ENCODE measurements at places on chromosomes 1 and 21.

DNA sequence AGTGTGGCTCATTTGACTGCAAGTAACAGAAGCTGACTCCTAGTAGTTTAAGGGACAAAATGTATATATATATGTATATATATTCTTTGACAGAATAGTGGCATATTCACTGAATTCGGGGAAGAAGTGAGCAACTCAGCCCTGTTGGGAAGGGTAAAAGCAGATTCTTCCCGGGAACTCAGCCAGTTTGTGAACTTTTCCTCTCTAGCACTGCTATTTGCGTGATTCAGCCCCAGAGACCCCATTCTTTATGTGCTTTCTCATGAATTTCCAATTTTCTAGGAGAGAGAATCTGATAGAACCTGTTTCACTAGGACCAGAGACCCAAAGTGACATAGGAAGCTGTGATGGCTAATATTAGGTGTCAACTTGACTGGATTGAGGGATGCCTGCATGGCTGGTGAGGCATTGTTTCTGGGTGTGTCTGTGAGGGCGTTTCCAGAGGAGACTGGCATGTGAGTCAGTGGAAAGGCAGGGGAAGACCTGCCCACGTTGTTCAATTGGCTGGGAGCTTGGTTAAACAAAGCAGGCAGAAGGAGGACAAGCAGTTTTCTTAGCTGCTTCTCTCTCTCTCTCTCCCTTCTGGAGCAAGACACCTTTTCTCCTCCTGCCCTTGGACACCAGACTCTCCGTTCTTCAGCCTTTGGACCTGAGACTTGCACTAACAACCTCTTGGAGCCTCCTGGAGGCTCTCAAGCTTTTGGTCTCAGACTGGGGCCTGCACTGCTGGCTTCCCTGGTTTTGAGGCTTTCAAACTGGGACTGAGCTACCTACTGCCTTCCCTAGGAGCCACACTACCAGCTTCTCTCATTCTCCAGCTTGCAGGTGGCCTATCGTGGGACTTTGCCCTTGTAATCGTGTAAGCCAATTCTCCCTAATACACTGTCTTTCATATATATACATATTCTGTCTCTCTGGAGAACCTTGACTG lies 93.4 kb upstream of the KCNK1 start:
- no peak for DNase-seq

GRCh38 chr1:114338191-114338890 lies 172.7 kb downstream of the TRIM33 start:
- no peak for DNase-seq

- no peak for DNase-seq
Measured at GRCh38 chr21:42159560-42160110, 59.3 kb upstream of the ABCG1 start.

DNA sequence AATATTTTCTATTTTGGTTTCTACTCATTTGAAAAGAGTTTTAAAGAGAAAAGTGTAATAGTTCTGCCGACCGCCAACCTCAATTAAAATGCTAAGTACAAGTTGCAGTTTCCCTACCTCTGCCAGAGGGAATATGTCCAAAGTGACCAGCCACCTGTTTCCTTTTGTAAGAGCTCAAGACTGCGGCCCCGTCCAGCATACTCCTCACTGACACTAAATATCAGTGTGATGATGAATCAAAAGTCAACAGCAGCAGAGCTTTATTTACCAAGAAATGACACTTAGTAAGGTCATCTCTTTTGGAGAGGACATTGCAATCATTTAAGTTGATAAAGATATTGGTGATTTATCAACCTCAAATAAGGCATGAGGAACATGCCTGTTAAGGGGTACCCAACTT lies 57.4 kb upstream of the NRIP1 start:
- DNase-seq: no peak

DNA sequence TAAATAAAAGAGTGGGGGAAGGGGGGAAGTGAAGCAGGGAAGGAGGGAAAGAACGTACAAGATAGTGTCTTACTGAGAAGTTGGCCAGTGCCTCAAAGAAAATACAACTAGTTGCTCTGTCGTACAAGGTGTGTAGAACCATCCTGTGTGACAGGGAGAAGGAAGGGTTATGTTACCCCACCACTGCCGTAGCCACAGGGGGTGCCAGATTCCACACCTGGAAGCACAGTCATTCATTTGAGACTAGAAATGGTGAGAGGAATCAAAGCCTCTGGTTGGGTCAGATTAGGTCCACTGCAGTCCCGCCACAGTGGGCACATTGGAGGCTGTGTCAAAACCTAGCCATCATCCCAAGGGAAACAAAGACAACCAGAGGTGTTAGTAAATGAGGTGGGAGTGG lies 2.7 kb upstream of the ERI3 start:
- DNase-seq: peak; percentile 7

- no peak for DNase-seq
Measured at GRCh38 chr1:109912873-109913272, 2.2 kb downstream of the CSF1 start.

GRCh38 chr1:54273092-54273794 lies 73.3 kb downstream of the MRPL37 start:
- DNase-seq: no peak

DNA sequence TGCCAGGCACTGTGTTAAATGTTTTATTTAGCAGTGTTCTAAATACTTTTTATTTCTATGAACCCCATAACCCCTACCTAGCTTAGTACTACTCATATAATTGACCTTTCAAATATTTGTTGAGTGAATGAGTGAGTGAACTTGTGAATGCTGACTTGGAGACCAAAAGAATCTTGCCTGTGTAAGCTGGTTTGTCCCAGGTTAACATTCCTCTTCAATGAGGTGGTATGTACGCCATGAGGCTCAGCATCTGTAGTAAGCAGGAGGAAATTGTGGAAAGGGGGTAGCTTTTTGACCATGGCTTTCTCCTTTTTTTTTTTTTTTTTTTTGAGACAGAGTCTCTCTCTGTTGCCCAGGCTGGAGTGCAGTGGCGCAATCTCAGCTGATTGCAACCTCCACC lies 14.6 kb downstream of the MED18 start:
- peak; percentile 16 for DNase-seq

- DNase-seq: no peak
Measured at GRCh38 chr1:50278410-50278809, 144.8 kb downstream of the DMRTA2 start.

DNA sequence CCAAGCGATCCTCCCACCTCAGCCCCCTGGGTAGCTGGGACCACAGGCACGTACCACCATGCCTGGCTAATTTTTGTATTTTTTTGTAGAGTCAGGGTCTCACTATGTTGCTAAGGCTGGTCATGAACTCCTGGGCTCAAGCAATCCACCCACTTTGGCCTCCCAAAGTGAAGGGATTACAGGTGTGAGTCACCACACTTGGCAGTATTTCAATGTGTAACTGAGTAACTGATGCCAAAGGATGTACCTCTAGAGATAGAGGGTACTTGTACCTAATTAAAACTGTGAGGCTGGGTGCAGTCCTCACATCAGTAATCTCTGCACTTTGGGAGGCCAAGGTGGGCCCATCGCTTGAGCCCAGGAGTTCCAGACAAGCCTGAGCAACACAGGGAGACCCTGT lies 258.7 kb upstream of the DMRTA2 start:
- no peak for DNase-seq

- no peak for DNase-seq
Measured at GRCh38 chr1:11640101-11640500, 14.1 kb downstream of the FBXO2 start.

- DNase-seq: no peak
Measured at GRCh38 chr21:16932314-16932713, 580.5 kb upstream of the CXADR start.

GRCh38 chr1:21294266-21294989 lies 4.2 kb upstream of the ECE1 start:
- DNase-seq: no peak

GRCh38 chr21:45029948-45030681 lies 44.3 kb upstream of the ADARB1 start:
- no peak for DNase-seq

- DNase-seq: peak; percentile 13
Measured at GRCh38 chr1:17922833-17923232, 167.7 kb downstream of the ACTL8 start.

DNA sequence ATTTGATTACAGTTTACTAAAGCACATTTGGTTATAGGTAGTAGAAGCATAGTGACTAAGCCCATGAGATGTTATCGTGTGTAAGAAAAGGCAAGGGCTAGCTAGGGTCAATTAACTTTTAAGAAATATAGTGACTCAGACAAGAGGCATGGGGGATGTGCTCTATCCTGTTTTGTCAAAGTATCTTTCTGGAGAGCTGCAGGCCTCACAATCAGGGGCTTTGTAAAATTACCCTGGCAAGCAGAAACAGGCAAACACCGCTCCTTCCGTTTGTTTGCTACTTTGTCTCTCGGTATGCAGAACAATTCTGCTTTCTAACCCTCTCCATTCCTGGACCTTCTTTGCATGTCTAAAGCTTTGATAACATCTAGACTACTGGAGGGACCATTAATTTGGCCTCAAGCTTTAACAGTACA lies 26.1 kb upstream of the ZNF697 start:
- DNase-seq: no peak

GRCh38 chr1:204288021-204288588 lies 71.6 kb downstream of the PLEKHA6 start:
- DNase-seq: peak; percentile 98

- peak; percentile 27 for DNase-seq
Measured at GRCh38 chr1:198563583-198563982, 23.1 kb upstream of the ATP6V1G3 start.

DNA sequence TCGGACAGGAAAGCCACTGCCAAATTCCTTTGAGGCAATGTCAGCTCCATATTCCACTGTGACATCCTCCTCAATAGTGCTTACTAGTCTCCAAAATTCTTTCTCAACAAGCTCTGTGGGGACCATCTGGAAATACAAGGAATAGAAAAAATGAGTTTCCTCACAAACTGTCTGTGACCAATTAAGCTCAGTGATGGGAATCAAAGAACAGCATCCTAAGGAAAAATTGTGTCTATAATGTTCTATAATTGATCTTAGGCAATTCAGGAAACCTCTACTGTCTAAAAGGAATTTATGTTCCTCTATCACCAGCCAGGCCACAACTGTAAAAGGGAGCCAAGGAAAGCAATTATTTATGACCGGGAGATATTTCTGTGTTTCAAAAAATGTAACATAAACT lies 46.1 kb upstream of the SYT2 start:
- DNase-seq: no peak

DNA sequence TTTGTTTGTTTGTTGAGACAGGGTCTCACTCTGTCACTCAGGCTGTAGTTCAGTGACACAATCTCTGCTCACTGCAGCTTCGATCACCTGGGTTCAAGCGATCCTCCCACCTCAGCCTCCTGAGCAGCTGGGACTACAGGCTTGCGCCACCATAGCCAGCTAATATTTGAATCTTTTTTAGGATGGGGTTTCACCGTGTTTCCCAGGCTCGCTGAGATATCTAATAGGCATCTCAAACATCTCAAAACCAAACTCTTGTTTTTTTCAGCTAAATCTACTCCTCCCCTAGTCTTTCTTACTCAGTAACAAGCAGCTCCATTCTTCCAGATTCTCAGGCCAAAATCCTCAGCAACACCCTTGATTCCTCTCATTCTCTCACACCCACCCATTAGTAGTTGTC lies 22.0 kb upstream of the SRRM1 start:
- DNase-seq: no peak

- DNase-seq: peak; percentile 16
Measured at GRCh38 chr1:226598455-226598849, 49.9 kb downstream of the STUM start.

GRCh38 chr1:151990856-151991198 lies 2.8 kb downstream of the S100A10 start:
- peak; percentile 91 for DNase-seq

DNA sequence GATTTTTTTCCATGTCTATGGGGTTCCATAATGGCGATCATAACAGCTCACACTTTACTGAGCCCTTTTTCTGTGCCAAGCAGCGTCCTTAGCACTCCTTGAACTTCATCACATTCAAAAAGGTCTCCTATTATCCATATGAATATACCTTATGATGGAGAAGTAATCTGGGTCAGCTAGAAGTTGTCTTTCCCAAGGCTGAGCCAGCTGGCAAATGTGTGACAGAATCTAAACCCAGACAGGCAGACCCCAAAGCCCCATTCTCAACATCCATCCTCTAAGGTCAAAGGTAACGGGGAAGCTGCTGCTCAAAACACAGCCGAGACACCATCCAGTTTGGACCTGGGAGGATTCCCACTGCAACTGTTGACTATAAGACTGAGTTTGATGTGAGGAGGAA lies 249.6 kb downstream of the PRDM2 start:
- DNase-seq: no peak

GRCh38 chr1:94121411-94121821 lies 468 bp upstream of the ABCA4 start:
- no peak for DNase-seq

DNA sequence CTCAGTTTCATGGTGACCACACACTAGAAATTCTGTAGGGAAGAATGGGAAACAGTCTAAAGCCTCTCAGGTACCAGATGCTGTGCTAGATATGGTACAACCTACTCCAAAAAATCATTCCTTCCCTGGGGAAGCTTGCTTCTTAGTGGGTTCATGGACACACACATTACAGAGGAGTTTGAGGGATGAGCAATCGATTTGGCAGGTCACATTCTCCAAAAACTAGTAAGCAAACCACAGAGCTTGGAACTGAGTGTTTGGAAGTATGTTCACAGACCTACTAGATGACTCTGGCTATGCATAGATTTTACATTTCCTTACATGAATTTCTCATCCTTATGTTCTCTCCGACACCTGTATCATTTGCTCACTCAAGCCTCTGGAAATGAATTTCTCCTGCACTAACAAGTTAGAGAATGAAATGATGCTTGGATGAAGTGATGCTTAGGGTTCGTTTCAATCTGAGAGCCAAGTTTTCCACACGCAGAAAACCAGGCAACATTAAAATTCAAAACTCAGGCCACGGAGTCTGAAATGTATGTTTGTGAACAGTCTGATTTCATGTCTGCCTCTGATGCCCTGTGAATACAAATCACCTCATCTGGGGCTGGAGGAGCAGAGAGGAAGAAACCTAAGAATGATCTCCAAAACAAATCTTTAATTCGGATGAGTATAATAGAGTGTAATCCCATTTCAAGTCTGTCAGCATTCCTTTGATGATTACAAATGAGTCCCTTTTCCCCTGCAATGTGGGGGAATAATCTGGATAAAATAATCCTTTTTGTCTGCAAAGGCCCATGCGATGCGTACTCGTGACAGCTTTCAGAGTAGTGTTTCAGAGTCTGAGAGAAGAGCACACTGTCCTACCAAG lies 11.0 kb downstream of the EVA1C start:
- no peak for DNase-seq

DNA sequence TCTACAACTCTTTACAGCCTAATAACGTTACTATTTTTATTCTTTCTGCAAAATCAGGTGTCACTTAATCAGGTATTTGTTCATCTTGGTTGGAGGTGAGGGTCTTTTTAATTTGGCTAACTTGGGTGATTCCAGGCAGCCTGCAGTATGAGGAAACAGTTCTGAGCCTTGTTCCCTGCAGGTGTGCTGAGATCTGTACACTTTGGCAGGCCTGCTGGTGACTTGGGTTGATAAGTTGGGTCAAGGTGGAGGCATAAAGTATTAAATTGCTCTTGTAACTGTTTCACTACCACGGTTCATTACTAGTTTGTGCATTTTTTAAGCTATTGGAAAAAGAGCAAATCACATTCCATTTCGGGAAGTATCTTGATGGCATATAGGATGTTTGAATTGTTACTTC lies 10.0 kb downstream of the MAP3K21 start:
- no peak for DNase-seq

GRCh38 chr1:39507230-39507928 lies 15.9 kb downstream of the BMP8A start:
- DNase-seq: no peak

GRCh38 chr1:109198043-109198695 lies 15.5 kb upstream of the SARS1 start:
- no peak for DNase-seq

GRCh38 chr1:210901981-210902770 lies 231.8 kb downstream of the KCNH1 start:
- DNase-seq: no peak

- no peak for DNase-seq
Measured at GRCh38 chr1:27581823-27582243, 22.1 kb downstream of the AHDC1 start.

All from T47D (cell line).